ENCODE measurements at places on chromosomes 6 and 20.

DNA sequence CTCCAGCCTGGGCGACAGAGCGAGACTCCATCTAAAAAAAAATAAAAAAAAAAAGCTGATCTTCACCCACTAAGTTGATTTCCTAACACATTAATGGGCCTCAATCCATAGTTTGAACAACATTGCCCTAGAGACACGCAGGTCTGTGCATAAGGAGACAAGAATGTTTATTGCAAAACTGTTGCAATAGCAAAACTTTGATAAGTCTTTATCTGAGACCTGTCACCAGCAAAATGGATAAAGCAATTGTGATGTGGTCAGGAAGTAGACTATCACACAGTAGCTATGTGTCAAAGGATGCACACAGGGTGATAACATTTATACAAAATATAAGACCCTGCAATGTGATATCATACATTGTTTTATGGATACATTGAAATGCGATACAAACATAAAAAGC lies 4.2 kb upstream of the ITPR3 start:
- DNase-seq = peak; percentile 24

- DNase-seq = no peak
These were observed 1.2 kb upstream of the ZSCAN31 start for GRCh38 chr6:28337121-28337520.

DNA sequence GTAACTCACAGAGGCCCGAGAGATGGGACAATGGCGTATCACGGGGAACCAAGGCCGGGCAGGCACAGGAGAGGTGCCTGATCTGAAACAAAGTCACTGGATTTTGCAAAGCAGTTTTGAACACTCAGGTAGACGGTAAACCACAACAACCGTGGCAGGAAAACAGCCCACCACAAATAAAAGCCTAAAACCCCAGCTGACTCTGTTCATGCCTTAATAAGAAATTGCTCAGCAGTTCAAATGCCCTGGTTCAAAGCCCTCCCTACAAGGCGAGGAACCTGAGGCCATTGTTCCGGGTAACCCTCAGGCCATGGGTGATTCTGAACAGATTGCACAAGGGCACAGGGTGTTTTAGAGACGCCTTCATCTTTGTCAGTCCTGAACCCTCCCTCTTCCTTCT lies 114.2 kb downstream of the MAP3K7 start:
- DNase-seq = peak; percentile 17

DNA sequence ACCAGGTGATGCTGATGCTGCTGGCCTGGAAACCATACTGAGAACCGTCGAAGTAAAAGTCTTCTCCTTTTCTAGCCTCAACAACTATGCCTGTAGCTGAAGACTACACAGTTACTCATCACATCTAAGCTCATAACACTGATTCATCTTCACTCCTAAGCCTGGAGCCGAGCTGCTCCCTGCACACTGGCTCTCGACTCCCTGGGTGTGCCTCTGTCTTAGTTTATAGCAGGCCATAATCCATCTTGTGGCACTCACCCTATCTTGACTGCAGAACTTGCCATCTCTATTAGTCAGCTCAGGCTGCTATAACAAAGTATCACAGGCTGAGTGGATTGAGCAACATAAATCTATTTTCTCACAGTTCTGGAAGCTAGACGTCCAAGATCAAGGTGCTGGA lies 191.0 kb downstream of the UNC5CL start:
- no peak for DNase-seq

DNA sequence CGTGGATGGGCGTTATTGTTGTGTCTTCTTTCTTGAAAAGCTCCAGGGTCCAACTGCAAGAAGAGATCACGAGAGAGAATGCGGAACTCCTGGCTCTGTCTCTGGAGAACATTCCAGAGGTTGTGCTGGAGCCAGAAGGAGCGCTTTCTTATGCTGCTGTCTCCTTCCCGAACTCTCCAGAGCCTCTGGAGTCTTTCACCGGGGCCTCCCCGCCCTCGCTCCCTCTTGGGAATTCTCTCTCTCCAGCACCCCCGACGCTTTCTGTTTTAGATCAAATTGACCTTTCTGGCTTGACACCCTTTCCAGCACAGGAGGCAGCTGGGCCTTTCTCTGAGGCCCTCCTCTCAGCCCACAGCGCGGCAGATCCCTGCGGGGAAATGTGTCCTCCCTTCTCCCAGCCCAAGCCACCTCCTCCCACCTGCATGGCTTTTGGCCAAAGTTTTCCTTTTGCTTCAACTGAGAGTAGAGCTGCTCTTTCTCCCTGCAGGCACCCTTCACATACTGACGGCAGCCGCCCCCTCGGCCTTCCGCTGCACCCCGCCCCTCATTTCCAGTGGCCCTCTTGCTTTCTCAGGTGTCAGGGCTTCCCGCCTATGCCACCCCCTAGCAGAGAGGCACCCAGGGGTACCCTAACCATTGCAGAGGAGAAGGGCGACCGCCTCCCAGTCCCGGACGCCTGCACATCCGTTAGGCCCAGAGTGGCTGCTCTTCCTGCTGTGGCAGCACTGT lies 6.6 kb upstream of the CCR6 start:
- peak; percentile 74 for DNase-seq

GRCh38 chr6:73566954-73567591 lies 46.2 kb upstream of the EEF1A1 start:
- DNase-seq = peak; percentile 89

- no peak for DNase-seq
These were observed 10.9 kb upstream of the FAM83D start for GRCh38 chr20:38915355-38915754.

GRCh38 chr6:139364302-139364981 lies 10.0 kb downstream of the CITED2 start:
- DNase-seq = peak; percentile 79

DNA sequence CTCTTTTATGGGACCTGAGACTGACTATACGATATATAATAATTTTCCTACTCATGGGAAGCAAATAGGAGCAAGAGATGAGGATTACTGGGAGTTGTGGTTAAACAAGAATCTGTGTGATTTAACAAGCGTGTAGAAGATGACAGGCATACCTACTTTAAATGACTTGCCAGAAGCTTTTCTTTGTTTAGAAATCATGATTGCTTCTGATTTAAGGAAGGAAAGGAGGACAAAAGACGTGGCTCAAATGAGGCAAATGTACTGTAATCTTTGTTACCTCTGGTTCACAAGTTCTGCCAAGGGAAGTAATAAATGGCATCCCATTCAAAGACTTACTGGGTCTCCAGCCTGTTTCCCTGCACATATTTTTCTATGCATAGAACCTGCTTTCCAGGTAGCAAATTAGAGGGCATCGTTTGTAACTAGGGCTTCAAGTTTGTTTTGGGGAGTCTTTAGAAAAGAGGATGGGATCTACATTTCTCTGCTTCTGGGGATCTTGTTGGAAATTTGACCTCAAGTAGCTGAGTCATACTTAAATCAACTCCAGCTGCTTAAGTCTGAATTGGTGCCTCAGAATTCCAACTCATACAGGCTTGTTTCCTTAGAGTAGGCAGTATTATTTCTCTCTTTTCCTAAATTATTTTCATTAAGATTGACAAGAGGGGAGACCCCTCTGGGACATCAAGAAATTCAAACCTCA lies 2.9 kb upstream of the TRMT11 start:
- DNase-seq = no peak

DNA sequence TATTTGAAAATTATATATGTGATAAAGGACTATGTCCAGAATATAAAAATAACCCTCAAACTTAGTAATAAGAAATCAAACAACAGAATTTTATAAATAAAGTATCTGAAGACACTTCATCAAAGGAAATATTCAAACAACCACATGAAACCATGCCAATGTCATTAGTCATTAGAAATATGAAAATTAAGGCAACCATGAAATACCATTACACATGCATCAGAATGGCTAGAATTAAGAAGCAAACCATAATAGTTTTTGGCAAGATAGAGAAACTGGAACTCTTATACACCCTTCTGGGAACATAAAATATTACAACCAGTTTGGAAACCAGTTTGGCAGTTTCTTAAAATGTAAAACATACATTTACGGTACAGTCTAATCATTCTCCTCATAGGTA lies 137.2 kb upstream of the ADGRB3 start:
- peak; percentile 1 for DNase-seq

DNA sequence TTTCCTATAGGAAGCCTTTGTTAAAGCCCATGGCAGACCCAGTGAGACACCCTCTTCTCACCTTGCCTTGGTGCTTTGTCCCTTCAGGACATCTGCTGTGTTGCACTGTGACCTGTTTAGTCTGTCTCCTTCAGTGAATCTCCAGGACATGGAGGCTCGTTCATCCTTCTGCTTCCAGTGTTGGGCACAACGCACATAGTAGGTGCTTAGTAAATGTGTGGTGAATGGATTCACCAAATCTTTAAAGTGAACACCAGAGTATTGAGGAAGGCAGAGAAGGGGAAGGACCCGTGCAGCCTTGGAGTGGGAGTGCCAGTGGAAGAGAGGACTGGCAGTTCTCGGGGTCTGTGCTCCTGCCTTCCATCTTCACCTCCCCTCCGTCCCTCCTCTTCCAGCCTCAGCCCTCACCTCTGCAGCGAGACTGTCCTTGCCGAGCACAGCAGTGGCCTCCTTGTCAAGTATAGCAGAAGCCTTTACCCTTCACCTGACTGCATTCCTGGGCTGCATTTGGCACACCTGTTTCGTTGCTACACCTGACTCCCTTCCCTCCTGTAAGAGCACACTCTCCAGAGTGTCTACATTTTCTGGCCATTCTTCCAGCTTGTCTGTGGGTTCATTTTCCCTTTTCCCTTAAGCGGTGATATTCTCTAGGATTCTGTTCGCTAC lies 49.2 kb downstream of the ARID1B start:
- no peak for DNase-seq

DNA sequence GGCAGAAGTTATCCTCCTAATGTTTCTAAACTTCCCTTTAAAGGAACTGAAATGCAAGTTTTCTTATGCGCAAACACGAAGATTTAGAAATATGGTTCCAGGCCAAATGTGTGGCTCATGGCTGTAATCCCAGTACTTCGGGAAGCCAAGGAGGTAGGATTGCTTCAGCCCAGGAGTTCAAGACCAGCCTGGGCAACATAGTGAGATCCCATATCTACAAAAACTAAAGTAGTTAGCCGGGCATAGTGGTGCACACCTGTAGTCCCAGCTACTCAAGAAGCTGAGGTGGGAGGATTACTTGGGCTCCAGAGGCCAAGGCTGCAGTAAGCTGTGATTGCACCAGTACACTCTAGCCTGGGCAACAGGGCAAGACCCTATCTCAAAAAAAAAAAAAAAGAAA lies 95.8 kb upstream of the SCAF8 start:
- no peak for DNase-seq

DNA sequence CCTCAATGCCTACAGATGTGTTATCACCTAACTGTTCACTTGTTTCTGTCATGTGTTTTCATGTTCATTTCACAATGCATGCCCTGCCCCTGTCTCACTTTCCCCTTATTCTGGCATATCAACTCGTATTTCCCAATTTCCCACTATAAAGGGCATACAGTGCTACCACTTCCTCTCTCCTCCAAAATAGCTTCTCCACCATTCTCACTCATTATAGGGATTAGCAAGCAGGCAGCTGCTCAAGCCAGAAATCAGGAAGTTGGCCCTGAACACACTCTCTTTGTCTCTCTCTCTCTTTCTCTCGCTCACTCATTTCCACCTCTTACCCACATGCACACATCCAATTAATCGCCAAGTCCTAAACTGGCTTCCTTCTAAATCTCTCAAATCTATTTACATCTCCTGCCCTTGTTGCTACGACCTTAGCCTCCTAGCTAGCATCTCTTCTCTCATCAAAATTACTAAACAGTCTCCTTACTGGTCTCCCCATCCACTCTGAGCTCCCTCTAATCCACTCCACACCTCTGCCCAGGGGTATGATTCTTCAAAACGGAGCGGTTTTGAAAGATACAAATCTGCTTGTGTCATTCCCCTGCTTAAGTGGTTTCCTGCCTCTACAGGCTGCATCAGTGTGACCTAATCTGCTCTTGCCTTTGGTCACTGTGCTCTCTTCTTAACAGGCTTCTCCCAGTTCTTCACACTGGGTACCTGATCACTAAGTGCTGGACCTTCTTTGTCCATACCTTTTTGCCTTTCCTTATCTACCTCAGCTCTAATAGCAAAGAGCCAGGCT lies 196.2 kb downstream of the BTBD9 start:
- no peak for DNase-seq

- peak; percentile 49 for DNase-seq
These were observed 224.3 kb downstream of the BTBD9 start for GRCh38 chr6:38415231-38416005.

DNA sequence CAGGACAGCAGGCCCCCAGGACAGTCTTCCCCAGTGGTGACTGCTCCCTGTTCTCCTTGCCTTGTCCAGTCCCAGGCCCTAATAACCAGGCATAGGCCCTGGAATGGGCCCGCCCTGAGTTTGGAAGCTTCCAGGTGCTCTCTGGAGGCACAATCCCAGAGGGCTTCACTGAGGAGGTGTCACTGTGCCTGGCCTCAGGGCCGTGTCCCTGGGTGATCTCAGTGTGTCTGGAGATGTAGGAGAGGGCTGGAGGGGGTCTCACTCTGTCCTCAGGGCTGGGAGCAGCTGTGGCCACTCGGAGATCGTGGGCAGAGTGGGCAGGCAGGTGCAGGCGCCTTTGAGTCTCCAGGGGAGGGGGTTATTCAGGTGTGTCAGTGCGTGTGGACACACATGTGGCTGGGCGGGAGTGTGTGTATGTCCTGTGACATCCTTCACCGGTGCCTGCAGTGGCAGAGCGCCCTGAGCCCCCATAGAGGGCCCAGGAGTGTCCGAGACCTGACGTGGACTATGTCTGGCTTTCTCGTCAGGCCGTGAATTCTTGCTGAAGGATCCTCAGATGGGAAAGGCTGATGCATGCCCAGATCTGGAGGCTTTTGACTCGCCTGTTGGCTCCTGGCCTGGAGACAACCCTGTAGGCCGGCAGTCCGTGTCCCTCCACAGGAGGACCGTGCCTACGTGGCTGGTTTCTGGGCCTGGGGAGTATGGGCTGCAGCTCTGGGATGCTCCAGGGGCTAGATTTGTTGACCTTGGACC lies 5.5 kb upstream of the NPBWR2 start:
- DNase-seq = no peak

DNA sequence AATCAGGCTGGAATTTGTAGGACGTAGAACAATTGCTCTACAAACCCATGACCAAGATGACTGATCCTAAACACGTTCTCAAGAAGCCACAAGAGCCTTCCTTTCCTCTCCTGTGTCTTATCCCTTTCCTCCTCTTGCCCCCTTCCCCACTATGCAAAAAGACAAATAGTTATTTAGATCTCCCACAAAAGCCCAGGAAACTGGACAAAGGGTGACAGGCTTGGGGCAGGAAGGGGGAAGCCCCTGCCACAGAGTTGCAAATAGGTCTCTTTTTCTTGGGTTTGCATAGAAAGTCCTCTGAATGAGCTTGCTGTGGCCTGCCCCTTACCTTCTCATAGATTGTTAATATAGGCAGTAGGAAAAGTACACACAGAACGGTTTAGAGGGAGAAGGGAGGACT lies 377.1 kb upstream of the BTBD3 start:
- DNase-seq = no peak

- DNase-seq = peak; percentile 66
These were observed 45.9 kb downstream of the CD164 start for GRCh38 chr6:109336221-109336961.

DNA sequence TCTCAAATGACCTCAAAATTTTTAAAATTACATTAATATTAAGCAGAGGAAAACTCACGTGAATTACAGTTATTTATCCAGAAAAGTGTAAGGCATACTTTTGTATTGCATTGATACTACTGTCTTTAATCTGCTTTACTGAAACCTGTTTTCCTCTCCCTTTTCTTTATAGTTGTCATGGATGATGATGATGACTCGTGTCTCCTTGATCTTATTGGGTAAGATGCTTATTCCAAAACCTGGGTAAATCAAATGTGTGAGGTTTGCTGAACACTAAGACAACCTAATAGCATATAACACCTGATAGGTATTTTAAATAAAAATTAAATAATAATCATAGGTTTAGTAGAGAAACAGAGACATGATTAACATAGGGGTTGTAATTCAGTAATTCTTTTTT lies 40.0 kb downstream of the BICRAL start:
- no peak for DNase-seq

- no peak for DNase-seq
These were observed 89.9 kb downstream of the GPR6 start for GRCh38 chr6:110067837-110068591.

Measured in trophoblast cell (in vitro differentiated cells and primary cell).